ENCODE measurements at places on chromosomes 2 and 18. TPM values are rescaled to one million over a fixed set of nuclear protein-coding genes. Genes with fewer than 3 reads are reported as not detected.
A peak's percentile ranks its signal among the peaks of the same experiment; 100 is the strongest.

DNA sequence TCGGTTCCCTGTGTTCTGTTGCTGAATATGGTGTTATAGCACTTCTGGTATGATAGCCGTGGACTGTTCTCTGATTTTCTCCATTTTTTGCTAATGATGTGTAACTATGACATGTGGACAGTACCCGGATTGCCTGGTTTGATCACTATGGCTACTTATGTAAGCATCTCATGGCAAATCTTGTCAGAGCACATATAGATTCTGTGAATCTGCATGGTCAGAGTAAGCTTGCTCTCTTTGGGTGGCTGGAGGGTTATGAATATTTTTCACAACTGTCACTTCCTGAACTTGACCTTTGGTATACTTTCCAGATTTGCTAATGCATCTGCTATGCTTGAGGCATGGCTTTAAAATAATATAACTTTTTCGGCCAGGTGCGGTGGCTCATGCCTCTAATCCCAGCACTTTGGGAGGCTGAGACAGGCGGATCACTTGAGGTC lies 36.8 kb upstream of the ATP8B1 start:
- no peak for DNase-seq

- DNase-seq: no peak
Measured at GRCh38 chr2:178285287-178285615, 90.9 kb downstream of the OSBPL6 start.

DNA sequence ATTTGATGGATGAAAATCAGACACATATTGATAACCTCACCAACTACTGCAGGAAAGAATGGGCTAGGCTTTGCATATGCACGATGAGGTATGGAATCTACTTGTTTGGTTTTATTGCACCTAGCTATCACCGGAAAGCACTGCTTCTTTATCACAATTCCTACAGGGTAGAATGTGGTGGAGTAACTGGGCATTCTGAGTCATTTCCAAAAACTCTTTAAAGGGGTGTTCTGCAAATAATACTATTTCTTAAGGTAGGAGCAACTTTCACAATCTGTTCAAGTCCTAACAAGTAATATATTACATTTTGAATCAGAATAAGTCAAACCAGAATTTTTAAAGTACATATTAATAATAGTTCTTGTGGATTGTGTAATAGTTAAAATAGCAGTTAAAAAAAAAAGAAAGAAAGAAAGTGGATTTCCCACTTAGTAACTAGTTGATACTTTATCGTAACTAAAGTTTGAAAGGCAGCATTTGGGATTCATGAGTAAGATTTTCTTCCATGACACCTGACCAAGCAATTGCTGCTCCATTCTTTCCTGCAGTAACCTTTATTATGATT lies 40.5 kb downstream of the INO80C start:
- DNase-seq: no peak

DNA sequence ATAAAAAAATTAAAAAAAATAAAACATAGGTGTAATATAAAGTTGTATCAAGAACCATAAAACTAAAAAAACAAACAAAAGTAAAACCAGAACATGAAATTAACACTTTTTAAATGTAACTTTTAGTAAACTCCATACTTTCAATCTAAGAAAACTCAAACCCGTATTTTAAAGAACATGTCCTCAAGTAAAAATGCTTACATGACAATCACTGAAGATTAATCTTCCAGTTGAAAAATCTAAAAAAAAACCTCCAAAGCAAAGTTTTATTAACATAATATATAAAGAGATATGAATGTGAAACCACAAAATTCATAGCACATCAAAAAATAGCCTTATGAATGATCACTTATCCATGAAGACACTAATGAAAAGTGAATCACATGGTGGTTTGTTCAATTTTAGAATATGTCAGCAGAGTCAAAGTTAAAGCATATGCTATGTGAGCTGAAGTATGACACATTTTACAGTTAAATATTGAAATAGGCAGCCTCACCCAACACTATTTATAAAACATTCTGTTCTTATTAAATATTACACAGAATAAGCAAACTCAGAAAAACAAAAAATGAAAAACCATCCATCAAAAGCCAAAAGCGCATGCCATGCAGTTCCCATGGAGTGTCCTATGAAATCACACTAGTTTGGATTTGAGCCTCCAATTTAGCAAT lies 23.1 kb upstream of the CHAC2 start:
- no peak for DNase-seq

DNA sequence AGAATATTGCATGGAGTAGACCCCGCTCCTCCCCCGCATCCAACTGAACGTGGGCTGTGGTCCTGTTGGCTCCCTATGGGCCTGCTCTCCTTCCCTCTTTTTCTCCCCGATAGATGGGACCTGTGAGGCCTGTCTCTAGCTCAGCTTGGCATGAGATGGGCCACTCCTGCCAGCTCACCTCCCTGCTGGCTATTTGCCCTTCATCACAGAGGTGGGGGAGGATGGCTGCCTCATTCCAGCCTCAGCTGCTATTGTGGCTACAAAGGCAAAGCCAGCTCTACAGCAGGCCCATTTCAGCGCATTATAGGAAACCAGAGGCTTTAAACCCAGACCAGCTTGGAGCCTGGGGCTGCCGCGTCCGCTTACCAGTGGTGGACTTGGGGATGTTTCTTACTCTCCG lies 313.9 kb downstream of the GBX2 start:
- DNase-seq: no peak

- no peak for DNase-seq
Measured at GRCh38 chr18:74413836-74414235, 43.3 kb downstream of the DIPK1C start.

DNA sequence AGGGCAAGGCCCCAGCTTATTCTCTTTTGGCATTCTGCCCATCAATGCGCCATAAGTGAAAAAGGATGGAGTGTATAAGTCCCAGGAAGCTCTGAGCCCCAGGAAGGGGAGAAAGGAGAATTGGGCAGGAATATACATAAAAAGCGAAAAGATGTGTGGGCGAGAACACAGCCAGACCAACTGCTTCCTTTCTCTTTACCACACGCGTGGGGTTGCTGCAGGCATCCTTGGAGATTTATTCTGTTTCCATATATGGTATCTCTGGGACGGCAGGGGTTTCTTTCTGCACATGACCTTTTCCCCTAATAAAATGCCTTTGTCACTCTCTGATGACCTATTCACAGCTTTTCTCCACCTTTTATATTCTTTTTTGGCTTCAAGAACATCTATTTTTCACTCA lies 440.5 kb downstream of the NBAS start:
- no peak for DNase-seq

- DNase-seq: no peak
Measured at GRCh38 chr18:2147476-2148230, 423.7 kb downstream of the METTL4 start.

DNA sequence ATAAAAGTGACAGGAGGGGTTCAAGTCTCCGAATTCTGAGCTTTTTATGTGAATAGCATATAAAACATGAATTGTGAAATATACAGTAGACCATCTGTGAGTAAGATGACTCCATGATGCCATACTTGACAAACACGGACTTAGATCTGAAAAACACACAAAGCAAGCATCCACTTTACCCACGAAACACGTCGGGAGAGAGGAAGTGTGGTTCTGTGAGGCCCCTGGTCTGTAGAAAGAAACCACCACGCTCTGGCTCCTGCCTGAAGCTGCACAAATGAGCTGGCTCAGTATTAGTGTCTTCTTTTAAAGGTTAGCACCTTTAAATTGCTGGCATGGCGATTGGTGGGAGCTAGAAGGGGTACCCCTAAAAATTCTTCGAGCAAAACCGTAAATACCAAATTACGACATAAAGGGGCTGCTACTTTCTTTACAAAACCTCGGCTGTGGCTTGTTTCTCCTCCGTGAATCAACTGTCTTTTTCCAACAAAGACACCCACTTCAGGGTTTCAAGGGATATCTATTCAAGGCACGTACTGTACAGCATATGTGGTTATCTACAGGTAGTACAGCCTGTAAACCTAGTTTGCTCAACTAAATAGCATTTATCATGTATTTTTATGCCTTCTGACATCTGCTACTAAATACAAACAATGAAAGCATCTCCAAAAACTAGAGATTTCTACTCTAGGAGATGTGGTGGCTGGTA lies 70.9 kb downstream of the AFF3 start:
- no peak for DNase-seq

DNA sequence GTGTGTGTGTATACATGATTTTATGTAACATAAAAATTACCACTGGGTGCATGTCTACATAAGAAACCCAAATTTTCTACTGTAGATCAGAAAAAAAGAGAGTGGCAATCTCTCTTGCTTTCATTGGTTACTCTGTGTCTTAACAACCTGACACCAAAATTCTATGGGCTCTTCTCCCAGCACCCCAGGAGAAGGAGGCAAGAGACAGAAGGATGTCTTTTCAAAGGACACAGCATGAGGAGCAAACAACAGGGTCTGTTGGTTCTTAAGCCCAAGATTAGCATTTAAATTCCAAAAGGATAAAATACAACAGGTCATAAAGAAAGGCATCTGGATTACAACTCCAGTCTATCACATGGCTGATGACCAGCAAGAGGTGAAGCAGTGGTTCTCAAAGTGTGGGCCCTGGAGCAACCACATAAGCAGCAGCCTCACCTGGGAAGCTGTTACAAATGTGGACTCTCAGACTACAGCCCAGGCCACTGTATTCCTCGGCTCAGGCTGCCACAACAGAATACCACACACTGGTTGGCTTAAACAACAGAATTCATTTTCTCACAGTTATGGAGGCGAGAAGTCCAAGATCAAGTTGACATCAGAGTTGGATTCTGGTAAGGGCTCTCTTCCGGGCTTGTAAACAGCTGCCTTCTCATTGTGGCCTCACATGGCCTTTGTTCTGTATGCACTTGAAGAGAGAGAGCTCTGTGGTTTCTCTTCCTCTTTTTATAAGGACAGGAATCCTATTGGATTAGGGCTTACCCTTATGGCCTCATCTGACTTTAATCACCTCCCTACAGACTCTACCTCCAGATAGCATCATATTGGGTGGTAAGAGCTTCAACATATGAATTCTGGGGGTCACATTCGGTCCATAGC lies 79.8 kb upstream of the RNF152 start:
- DNase-seq: no peak

GRCh38 chr2:11123856-11124759 lies 31.2 kb upstream of the SLC66A3 start:
- peak; percentile 81 for DNase-seq

TGFA gene
- total RNA-seq: 0.19 TPM

Data from activated naive CD4-positive, alpha-beta T cell treated with anti-CD3 and anti-CD28 coated beads, Interleukin-2, amount 50 U/mL, for 72 hours (primary cell).